NCI-H1930 (cell line): ENCODE measurements at places on chromosomes 12 and 14.

- peak; percentile 28 for DNase-seq
Observed at GRCh38 chr12:57476162-57476992, 3.3 kb downstream of the ARHGAP9 start.

DNA sequence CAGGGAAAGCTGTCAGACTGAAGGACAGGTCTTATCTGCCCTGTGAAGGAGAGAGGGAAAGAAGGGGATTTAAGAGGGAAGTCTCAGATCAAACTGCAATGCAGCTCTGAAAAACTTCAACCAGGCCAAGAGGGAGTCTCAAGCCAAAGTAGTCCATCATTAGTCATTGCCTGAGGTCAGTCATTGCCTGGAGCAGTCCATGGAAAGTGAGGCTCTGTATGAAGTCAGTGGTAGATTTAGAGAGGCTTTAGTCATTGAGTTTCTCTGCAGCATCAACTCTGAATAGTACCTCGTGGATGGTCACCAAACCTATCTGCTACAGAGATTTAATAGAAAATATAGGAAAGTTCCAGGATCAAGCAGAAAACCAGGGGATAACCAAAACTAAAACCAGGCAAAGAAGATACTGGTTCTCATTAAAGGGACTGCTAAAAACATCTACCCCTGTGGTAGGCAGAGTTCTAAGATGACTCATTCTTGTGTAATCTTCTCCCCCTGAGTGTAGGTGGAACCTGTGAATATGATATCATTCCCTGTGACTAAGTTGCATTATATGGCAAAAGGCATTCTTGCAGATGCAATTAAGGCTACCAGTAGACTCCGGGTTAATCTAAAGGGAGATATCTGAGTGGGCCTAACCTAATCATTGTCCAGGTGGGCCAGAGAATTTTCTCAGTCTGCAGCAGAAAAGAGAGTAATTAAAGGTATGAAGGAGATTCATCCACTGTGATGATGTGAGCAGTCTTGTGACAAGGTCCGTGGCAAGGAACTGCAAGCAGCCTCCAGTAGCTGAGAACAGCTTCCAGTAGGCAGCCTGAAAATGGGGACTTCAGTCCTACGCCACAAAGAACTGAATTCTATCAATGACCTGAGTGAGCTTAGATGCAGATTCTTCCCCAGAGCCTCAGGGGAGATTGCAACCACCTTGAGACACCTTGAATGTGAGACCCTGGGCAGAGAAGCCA is 123.1 kb downstream of the GALC start:
- no peak for DNase-seq

- DNase-seq = no peak
Observed at GRCh38 chr14:98226411-98226810, 1045.6 kb downstream of the BCL11B start.

- DNase-seq = no peak
Observed at GRCh38 chr14:49212721-49213120, 373.5 kb downstream of the RPS29 start.

- no peak for DNase-seq
Observed at GRCh38 chr12:71626098-71626497, 37.5 kb downstream of the ZFC3H1 start.

DNA sequence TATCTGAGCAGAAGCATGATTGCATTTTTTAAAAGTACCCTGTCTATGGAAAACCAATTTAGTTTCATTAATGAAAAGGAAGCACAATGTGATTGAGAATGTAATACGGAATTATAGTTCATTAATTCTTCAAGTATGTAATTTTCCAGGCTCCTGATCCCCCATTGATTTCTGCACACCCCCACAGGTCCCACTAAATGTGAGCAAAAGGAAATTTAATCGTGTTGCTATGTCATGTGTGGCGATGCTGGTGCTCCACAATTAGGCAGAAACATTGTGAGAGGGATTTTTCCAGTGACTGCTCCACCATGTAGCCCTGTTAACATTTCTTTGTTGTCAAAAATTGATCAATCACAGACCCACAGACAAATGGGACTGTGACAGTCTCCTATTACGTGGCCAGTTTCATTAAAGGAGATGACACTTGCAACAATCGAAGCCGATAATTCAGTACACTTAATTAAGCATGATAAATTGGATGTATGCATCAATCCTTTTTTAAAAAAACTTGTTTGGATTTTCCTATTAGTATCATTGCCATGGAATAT is 306.0 kb downstream of the NELL2 start:
- no peak for DNase-seq

DNA sequence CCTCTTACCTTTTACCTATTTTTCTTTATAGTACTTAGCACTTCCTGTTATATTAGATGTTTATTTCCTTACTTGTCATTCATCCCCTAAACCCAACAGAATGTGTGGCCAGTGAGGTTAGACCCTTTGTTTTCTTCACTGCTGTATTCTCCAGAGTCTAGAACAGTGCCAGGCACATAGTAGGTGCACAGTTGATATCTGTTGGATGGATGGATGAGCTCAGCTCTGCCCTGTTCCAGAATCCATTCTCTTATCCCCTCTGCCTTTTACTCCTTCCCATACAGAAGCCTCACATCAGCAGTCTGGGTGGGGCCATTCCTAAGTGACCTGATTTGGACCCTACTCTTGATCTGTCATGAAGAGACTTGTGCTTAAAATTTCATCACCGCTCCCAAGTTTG is 94.5 kb upstream of the DACT1 start:
- DNase-seq = no peak

GRCh38 chr12:13117029-13117428 is 13.6 kb upstream of the GSG1 start:
- no peak for DNase-seq

DNA sequence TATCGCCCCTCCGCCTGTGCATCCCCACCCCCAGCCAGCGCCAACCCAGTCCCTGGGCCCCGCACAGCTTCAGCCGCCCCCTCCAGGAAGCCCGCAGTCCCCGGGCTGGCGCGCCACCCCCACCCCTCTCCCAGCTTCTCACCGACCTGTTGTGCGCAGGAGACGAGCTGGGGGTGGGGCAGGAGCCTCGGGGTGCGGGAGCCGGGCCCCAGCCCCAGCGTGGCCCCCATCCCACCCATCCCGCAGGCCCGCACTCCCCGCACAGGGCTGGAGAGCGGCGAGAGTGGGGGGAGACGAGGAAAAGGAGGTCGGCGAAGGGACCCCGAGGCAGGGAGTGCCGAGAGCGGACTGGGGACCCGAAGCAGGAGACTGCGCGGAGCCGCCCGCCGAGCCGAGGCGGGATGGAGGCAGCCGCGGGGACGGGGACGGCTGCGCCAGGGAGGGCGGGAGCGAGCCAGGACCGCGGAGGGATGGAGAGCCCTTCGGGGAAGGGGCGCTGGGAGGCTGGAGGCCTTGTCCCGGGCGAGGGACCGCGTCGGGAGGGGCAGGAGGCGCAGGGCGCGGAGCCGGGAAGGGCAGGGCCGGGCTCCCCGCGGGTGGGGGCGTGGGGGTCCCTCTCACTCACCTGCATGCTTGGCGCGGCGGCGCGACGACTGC is 498 bp downstream of the PIANP start:
- no peak for DNase-seq
